Progenitor cell of endocrine pancreas (in vitro differentiated cells): ENCODE measurements at places on chromosomes 5 and 9.
A peak's percentile ranks its signal among the peaks of the same experiment; 100 is the strongest.

- DNase-seq = no peak
Observed at GRCh38 chr9:15936306-15936921, 383.6 kb downstream of the CCDC171 start.

DNA sequence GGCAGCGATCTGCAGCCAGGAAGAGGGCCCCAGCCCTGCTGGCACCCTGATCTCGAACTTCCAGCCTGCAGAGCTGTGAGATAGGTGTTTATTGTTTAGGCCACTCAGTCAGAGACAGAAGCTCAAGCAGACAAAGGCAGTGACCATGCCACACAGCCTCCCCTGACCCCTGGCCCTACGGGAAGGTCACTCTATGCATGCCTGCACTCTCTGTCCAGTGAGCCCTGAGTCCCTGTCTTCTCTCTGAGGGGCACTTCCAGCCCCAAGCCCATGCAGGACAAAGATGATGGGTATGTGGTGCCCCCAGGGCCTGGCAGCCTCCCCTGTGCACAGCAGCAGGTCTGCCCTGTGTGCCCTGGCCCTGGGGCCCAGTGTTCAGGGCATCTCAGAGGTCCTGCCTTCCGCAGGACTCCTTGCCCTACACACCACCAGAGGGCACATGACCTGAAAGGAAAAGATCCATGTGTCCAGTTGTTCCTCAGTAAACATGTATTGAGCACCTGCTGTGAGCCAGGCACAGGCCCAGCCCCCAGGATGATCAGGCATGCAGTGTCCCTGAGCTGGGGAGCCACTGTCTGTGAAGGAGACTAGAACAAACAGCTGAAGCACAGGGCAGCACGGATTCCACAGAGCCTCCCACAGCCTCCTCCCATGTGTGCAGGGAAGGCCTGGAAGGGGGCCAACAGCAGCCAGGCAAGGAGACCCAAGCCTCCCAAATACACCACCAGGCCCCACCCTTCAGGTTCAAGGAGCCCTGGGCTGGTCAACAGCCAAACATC, 109.3 kb downstream of the ATPSCKMT start:
- DNase-seq = no peak

DNA sequence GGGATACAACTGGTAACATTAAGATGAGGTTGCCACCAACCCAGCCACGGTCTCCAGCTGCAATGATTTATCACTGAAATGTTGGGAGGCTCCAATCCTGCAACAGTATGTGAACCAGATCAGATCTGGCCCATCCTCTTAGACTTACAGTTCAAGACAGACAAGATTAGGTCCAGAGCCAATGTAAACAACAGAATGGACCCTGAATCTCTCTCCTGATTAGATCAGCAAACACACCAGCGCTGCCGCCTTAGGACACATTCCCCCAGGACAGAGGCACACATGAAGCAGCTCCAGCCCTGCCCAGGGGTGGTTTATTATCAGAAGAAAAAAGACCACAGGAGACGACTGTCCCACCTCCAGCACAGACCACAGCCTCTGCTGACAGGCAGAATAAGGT, 82.1 kb downstream of the SLIT3 start:
- no peak for DNase-seq

GRCh38 chr5:165242646-165243045, 1737.2 kb downstream of the MAT2B start:
- no peak for DNase-seq

DNA sequence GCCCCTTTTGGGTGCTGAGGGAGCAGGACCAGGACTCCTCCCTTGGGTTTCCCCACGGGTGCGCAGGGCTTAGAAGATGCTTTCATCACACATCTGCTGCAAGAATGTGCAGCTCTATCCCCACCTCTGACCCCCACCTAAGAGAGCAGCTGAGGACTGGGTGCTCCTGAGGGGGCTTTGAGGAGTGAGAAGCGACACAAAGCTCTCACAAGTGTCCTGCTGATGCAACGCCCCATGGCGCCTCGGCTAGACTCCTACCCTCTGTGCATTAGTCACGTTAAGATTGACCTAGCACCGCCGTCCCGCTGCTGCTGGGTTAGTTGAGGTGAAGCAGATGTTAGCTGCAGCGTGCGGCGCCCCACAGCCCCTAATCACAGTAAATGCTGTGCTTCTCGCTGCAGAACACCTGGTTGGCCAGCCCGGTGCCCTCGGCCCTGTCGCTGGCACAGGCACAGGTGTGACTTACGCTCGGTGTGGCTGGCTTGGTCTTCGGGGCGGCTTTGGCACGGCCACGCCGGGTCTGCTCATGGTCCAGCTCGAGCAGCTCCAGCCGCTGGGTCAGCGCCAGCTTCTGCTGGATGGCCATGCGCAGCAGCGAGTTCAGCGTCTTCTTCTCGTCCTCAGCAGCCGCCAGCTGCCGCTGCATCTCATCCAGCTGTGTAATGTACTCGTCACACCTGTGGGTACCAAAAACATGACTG, 45.0 kb upstream of the IPPK start:
- DNase-seq = no peak

GRCh38 chr5:71471193-71471592, 15.7 kb downstream of the BDP1 start:
- no peak for DNase-seq

- no peak for DNase-seq
Observed at GRCh38 chr5:73392775-73393174, 55.8 kb downstream of the FOXD1 start.

- DNase-seq = no peak
Observed at GRCh38 chr9:30661925-30662324, 1722.5 kb upstream of the ACO1 start.

DNA sequence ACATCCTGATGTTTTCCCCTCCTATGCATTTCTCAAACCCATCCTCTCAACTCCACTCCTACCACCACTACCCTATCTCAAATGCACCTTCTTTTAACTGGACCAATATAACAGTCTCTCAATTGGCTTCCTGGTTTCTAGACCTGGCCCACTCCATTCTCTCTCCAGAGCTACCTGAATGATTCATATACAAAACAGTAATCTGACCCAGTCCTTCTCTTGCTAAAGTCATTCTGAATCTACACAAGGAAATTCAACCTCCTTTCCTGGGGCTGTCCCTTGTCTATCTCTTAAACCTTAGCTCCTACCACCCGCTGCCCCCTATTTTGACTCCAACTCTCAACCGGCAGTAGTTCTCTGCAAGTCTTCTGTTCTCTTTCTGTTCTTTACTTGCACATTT, 97.2 kb downstream of the PCSK1 start:
- no peak for DNase-seq

- no peak for DNase-seq
Observed at GRCh38 chr5:77423022-77423750, 68.9 kb downstream of the WDR41 start.

DNA sequence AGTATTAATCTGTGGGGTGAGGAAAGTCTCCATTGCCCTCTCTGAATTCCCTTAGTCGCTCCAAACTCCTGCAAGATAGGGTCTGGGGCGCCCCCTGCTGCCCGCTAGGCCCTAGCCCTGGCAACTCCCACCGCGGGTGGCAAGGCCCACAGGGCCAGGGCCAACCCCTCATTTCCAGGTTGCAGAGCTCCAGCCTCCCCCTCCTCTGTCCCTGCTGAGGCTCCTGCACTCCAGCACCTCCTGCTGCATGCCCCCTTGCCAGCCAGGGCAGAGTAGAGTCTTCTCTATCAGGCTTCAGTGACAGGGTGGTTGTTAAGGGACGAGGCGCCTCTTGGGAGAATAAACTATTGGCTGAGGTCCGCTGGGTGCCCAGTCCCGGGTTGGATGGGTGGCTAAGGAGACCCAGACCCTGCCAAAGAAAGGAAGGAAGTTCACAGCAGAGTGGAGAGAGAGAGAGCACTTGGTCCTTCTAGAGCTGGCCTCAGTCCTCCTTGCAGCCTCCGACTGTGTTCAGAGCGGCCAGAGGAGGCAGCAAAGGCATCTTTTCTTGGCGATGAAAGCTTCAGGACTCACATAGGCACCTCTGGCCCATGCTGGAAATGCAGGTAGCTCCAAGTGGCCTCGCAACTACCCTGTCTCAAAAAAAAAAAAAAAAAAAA, 45.6 kb downstream of the SAR1B start:
- peak; percentile 55 for DNase-seq

DNA sequence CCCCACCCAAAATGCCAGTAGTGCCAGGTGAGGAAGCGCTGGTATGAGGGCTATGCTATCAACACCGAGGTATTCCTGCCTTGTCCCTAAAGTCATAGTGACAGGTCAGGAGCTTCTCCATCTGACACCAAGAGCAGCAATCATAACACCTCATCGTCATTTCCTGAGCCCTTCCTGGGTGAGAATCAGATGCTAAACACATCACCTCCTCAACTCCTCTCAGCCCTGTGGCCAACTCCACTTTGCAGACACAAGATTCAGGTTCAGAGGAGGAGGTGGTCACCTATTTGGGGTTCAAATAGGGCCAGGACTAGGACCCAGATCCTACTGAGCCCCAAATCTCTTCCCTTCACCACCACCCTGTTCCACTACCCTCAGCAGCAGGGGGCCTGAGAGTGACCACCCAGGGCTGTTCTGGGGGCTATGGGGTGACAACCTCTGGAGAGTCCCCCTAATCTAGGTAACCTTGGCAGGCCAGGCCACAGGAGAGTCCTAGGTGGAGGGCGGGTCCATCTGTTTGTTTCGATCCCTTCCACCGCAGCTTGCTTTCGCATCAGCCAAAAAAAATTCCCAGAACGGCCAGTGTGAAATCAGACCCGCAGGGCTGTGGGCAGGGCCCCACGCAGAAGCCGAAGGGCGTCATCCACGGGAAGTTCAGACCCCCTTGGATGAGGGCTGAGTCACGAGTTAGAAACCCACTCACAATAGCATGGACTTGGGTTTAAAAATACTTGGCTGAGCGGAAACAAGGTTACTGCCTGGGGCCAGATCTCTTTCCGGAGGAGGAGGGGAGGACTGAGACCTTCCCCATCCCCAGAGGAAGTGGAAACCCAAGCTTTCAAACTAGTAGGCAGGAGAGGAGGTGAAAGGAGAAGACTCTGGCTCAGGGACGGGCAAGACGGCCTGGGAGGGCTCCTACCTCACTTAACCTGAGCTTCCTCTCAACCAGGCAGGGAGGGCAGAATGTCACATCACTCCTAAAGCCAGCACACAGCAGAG, 8.7 kb downstream of the STK10 start:
- no peak for DNase-seq

DNA sequence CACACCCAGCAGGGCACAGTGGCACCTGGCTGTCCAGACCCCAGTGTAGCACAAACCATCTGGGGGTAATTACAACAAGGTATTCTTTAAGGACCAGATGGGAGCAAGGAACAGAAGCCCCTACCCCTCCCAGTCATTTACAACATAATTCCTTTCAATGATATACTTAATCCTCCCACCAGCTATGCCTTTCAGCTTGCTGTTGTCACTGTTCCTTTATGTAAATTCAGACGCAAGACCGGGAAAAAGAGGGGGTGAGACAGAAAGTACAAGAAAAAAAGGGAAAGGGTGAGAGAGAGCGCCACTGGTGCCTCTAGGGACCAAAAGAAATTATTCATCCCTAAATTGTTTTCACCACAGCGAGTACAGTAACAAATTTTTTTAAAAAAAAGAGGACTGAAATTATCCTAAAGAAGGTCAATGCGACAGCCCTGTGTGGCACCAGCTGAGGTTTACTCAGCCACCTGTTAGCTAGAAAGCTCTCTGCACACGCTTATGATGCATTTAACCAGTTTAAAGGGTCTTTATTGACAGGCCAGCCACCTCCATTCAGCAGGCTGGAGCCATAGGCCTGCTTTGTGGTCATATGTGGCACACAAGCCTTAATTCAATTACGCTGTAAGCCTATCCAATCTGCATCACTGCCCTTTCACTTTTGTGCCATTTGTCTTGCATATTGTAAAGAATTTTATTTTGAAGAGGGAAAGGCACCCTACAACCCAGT, 210.2 kb upstream of the ISL1 start:
- no peak for DNase-seq

GRCh38 chr9:126752376-126752775, 52.5 kb upstream of the ZBTB43 start:
- DNase-seq = no peak

DNA sequence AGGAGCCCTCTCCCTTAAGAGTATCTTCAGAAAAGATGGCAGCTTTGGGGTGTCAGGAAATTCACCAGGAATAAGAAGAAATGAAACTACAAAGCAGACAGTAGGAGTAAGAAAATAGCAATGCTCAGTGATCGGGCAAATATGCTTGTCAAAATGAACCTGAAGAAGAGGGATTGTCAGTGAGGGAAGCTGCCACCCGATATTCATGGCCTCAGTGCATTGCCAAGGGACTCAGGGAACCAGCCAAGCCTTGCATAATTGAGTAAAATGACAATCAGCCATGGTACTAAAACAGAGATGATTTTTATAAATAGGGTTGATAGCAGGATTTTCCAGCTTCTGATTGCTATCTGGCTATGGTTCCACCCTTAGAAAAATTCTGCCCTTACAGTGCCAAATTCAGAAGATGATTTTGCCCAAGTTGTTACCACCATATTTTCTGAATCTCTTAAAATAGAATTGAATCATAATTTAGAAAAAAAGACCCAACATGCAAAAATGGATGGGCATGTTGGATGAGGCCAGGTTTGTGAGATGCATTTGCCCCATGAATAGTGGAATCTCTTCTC, 274.0 kb downstream of the NTRK2 start:
- DNase-seq = no peak

- no peak for DNase-seq
Observed at GRCh38 chr5:133408322-133408721, 204.0 kb downstream of the FSTL4 start.

GRCh38 chr5:923281-923873, 30.7 kb downstream of the TRIP13 start:
- DNase-seq = peak; percentile 78

- DNase-seq = no peak
Observed at GRCh38 chr5:144467792-144468191, 297.1 kb downstream of the KCTD16 start.

DNA sequence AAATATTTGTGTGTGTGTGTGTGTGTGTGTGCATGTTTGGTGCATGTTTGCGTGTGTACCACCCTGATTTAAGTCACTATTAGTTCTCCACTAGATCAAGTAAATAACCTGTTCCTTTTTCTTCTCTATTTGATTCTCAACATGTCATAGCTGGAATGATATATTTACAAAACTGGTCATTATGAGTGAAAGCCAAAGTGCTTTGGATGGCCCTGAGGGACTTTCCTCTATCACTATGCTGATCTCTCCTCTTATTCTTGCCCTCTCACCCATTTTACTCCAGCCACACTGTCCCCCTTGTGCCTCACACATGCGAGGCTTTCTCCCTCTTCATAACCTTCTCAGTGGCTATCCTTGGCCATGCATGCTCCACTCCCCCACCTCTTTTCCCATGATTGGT, 144.6 kb upstream of the NMUR2 start:
- no peak for DNase-seq

DNA sequence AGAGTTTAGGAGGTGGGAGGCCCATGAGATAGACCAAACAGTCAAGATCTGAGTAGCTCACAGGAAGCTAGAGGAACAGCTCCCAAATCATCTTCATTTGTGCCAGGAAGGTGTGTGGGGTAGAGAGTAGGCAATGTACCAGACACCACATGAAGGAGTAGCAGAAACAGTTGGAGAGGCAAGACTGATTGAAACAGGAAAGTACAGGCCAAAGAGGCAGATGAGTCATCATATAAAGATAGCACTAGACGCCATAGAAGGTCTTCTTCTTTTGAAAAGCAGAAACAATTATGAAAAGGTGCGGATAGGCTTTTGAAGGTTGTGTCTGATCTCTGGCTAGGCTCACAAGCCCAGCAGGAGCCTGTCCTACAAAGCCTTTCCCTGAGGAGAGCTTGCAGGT, 62.7 kb upstream of the PALM2AKAP2 start:
- DNase-seq = no peak
